ENCODE measurements at places on chromosomes 11 and 22.
A peak's percentile ranks its signal among the peaks of the same experiment; 100 is the strongest.

DNA sequence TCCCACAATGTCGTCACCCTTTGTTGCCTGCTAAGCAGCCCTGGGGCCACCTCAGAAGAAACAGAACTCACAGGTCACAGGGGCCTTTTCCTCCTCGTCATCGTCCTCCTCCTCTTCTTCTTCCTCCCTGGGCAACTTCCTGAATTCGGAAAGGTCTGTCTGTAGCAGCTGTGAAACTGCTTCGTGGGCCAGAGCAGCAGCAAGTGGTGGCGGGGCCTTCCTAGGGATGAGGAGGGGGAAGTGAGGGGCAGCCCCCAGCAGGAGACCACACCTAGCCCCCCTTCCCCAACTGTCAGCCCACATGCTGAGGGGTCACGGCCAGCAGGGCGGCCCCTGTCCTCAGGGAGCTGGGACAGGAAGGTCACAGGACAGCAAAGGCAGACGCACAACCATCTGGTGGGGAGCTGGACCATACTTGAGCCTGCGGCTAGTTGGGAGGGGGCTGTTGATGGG, 13.2 kb downstream of the PPM1F start:
- DNase-seq: no peak

- peak; percentile 55 for DNase-seq
Observed at GRCh38 chr11:2741377-2742131, 41.8 kb upstream of the KCNQ1OT1 start.

DNA sequence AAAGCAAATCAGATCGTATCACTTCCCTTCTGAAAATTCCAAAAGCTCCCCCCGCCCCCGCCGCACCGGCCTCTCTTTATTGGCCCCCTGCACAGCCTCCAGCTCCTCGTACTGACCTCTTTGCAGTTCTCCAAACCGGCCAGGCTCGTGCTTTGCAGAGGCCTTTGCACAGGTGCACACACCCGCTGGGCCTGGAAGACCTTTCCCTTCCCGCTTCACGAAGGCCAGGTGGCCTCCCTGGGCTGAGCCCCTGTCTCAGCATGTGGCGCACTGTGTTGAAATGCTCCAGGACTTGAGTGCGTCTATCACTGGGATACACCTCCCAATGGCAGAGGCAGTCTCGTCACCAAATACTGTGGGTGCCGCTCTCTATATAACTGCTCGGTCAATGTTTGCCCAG, 13.2 kb upstream of the ADA2 start:
- no peak for DNase-seq

- DNase-seq: no peak
Observed at GRCh38 chr11:69718912-69719311, 15.1 kb upstream of the FGF19 start.

GRCh38 chr11:6587360-6587953, 16.0 kb downstream of the RRP8 start:
- DNase-seq: no peak

GRCh38 chr11:12842933-12843636, 166.0 kb upstream of the RASSF10 start:
- DNase-seq: no peak

GRCh38 chr22:19998232-19998951, 18.2 kb downstream of the ARVCF start:
- DNase-seq: peak; percentile 39

DNA sequence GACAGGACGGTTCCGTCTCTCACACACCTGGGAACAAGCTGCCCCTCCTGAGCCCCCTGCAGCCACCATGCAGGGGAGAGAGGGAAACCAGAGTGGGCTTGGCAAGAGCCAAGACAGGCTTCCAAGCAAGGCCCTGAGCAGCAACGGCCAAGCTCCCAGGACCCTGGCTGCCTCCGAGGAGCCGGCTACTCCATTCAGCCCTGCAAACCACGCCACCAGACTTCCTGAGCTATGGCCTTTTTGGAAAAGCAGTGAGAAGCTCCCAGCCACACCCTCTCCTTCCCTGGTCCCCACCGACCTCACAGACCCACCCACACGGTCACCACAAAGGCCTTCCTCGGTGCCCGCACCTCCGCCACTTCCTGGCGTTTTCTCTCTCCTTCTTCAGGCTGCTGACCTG, 479.0 kb downstream of the BRD1 start:
- DNase-seq: no peak

DNA sequence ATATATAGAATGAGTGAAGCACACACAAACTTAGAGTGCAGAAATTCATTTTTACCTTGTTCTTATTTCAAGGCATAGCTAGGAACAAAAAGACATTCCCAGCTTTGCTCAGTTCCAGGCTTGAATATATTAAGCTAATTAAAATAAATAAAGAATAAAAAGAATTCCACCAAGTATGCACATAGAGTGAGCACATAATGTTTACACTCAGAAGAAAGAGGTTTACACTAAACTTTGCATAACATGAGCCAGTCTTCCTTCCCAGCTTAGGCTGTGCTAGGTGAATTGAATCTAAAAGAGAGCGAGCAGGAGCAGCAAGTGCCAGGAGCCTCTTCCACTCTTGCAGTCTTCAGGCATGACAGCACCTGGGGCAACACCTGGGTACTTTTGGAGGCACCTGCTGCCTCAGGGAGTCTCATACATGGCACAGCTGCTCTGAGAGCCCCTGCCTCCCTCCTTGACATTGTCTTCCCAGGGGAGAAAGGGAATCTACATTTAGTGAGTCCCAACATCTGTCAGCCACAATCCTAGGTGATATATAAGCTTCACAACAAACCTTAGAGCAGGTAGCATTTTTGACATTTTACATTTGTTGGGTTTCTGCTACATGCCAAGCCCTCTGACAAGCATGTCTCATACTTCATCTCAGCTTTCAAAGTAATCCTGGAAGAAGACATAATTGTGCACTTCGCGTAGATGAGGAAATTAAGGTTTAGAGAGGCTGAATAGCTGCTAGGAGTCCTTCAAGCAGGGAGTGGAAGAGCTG, 732.7 kb upstream of the TENM4 start:
- no peak for DNase-seq

GRCh38 chr11:77109236-77110019, 6.8 kb downstream of the OMP start:
- no peak for DNase-seq

- no peak for DNase-seq
Observed at GRCh38 chr11:12393691-12394090, 16.3 kb downstream of the PARVA start.

DNA sequence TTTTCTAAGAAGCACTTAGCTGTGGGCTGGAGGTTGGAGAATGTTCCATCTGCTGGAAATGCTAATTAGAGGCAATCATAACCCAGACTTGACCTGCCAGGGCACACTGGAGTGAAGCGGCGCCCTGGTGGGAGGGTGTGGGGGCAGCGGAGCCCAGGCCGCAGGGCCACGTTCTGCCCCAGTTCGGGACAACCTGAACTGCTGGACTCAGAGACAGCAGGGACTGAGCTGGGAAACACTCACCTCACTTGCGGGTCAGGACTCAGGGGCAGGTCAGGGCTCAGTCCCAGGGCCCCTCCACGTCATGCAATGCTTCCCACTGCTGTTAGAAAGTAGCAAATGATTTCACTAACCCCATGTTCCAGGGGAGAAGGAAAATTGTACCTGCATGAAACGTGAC, 316.4 kb downstream of the NTM start:
- no peak for DNase-seq

DNA sequence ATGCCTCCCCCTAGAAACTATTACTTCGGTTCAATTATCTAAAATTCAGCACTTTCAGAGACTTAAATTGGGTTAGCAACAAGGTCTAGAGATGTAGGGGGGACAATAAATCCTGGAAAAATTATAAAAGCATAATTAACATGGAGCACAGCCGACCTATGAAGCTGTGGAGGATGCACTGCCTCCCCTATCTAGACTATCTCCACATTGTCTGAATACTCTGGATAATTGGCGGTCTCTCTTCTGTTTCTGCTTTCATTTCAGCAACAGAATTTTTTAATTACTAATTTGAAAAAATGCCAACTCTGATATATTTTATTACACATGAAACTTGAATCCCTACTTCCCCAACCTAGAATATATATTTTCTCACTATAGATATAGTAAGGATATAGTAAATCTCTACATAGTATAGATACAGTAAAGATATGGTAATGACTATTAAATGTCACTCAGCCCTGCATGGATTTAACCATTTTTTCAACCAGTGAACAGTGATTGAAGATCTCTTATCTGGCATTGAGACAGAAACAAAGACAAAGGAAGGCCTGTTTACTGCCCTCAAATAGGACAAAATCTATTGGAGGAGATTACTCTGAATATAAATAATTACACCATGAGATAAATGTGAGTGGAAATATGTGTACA, 157.6 kb downstream of the BLID start:
- DNase-seq: no peak

DNA sequence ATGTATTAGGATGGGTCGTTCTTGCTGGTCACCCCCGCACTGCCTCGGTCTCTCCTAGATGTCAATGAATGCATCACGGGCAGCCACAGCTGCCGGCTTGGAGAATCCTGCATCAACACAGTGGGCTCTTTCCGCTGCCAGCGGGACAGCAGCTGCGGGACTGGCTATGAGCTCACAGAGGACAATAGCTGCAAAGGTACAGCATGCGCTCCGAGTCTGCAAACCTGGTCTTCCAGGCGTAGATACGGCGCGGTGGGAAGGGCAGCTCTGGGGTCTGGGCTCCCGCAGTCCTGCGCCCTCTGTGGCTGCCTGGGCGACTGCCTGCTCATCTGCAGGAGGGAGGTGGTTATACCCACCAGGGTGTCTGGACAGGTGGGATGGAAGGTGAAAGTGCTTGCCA, 31.0 kb downstream of the FBLN1 start:
- peak; percentile 45 for DNase-seq

Measured in Right ventricle myocardium inferior (tissue), 1 donor.